ENCODE measurements at places on chromosomes 11 and 22. TPM values are rescaled to one million over a fixed set of nuclear protein-coding genes. Genes with fewer than 3 reads are reported as not detected.
A peak's percentile ranks its signal among the peaks of the same experiment; 100 is the strongest.

DNA sequence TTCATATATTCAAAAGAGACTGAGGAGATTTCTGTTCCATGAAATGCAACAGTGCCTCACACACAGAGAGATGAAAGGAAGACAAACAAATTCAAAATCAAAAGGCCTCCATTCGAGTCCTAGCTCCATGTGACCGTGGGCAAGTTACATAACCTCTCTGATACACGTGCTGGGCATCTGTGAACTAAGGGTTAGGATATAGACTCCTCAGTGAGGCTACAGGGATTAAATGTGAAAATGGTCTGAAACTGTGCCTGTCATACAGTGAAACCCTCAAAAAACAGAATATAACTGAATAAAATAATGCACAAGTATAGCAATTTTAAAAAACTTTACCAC is 111.8 kb upstream of the MTMR2 start:
- no peak overlapping the region for H3K27ac ChIP-seq
- no peak for DNase-seq
- H3K4me3 ChIP-seq = no peak overlapping the region
- H3K4me1 ChIP-seq = peaks cover 4% of the 10 kb centered on the region
- H3K36me3 ChIP-seq = no peaks in the 10 kb centered on the region

DNA sequence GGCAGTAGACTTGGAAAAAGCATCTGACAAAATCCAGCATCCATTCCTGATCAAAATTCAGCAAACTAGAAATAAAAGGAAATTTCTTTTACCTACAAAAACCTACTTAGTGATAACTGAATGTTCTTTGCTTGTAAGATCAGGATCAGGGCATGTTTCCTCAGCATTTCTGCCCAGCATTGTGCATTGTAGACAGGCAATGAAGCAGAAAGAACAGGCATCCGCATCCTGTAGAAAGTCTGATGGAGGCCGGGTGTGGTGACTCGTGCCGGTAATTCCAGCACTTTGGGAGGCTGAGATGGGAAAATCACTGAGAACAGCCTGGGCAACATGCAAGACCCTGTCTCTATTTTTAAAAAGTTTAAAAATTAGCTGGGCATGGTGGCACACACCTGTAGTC is 32.5 kb upstream of the PANX2 start:
- no peak overlapping the region for H3K4me3 ChIP-seq
- H3K36me3 ChIP-seq = no peaks in the 10 kb centered on the region
- no peaks in the 10 kb centered on the region for H3K4me1 ChIP-seq
- no peak overlapping the region for H3K27ac ChIP-seq
- H3K27me3 ChIP-seq = no peaks in the 10 kb centered on the region

DNA sequence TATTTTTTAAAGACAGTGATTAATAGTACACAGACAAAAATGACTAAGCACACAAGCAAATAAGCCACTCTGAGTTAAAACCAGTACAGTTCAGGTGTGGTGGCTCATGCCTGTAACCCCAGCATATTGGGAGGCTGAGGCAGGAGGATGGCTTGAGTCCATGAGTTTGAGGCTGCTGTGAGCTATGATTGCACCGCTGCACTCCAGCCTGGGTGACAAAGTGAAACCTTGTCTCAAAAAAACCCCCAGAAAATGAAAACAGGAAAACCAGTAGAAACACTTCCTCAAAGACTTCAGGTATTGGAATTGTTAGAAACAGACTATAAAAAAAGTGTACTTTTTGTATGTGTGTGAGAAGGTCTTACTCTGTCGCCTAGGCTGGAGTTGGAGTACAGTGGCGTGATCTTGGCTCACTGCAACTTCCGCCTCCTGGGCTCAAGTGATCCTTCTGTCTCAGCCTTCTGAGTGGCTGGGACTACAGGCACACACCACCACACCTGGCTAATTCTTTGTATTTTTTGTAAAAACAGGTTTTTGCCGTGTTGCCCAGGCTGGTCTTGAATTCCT is 33.0 kb downstream of the PPP6R2 start:
- no peaks in the 10 kb centered on the region for H3K27me3 ChIP-seq
- H3K4me3 ChIP-seq = no peak overlapping the region
- peaks cover 83% of the 10 kb centered on the region for H3K36me3 ChIP-seq
- peak; percentile 25 for DNase-seq
- H3K4me1 ChIP-seq = peaks cover 23% of the 10 kb centered on the region
- no peak overlapping the region for H3K27ac ChIP-seq

GRCh38 chr11:119380160-119380826 is 1.2 kb downstream of the USP2 start:
- DNase-seq = no peak
- H3K36me3 ChIP-seq = no peaks in the 10 kb centered on the region
- no peaks in the 10 kb centered on the region for H3K4me1 ChIP-seq
- no peaks in the 10 kb centered on the region for H3K27me3 ChIP-seq

GRCh38 chr22:50062509-50063135 is 4.5 kb upstream of the TTLL8 start:
- H3K4me1 ChIP-seq = peaks cover 8% of the 10 kb centered on the region
- no peak for DNase-seq
- H3K36me3 ChIP-seq = no peaks in the 10 kb centered on the region
- H3K27me3 ChIP-seq = peaks cover 42% of the 10 kb centered on the region
- no peak overlapping the region for H3K4me3 ChIP-seq

GRCh38 chr11:57567515-57568329 is at the start of gene UBE2L6:
Gene UBE2L6, minus strand, starts transcription at chr11:57567672. Its CDS starts 61 bp downstream, at chr11:57567611.
- no peaks in the 10 kb centered on the region for H3K36me3 ChIP-seq
- peak within 1 kb of the TSS; percentile 84 for H3K27ac ChIP-seq
- peaks cover 55% of the 10 kb centered on the region for H3K4me1 ChIP-seq
- peak; percentile 95 for DNase-seq
- H3K4me3 ChIP-seq = peak within 1 kb of the TSS; percentile 98
- H3K27me3 ChIP-seq = no peaks in the 10 kb centered on the region

The VSIG10L2 gene
- 3.6 TPM for polyA plus RNA-seq

The OR10AG1 gene
- not detected for polyA plus RNA-seq

Measured in spleen (tissue), 13 donors.